ENCODE measurements at places on chromosomes 6 and 20.

DNA sequence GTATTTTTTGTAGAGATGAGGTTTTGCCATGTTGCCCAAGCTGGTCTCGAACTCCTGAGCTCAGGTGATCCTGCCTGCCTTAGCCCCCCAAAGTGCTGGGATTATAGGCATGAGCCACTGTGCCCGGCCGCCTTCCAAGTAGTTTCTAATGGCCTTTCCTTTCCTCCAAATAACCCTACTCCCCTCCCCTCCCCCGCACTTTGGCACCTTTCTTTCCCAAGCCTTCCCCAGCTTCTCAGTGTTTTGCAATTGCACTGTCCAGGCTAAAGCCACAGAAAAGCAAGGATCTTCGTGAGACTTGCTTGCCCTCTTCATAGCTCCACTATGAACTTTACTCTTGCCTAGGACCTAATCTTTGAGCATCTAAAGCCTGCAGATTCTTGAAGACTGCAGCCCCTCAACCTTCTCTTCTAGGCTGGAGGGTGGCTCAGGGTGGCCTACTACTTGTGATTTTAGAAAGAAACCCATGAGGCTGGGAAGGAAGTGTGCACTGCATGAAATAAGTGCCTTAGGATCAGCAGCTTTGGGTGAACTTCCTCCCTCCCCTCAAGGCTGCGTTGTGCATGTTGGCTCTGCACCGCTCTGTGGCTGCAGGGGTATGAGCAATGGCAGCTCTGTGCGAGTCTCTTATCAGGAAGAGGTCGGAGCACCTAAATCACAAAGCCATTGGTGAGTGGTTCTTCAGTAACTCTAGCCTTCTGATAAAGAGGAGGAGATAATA, 152.4 kb upstream of the SNX9 start:
- no peak for DNase-seq

GRCh38 chr6:117992856-117993255, 85.8 kb downstream of the SLC35F1 start:
- DNase-seq: no peak

DNA sequence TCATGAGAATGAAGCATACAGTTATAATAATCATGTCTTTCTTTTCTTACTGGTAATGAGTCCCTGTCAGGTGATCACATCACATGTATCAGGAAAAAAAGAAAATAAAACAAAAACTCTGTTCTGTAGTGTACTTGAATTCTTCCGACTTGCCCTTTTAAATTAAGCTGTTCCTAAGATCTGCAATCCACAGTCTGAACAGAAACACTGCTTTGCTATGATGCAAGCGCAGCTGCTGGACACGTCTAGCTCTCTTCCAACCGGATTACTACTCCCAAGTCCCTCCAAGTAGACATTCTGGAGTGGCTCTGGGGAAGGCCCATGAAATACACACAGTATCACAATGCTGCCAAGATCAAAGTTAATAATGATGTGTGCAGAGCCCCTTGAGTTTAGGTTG, 83.7 kb downstream of the FYN start:
- DNase-seq: no peak

DNA sequence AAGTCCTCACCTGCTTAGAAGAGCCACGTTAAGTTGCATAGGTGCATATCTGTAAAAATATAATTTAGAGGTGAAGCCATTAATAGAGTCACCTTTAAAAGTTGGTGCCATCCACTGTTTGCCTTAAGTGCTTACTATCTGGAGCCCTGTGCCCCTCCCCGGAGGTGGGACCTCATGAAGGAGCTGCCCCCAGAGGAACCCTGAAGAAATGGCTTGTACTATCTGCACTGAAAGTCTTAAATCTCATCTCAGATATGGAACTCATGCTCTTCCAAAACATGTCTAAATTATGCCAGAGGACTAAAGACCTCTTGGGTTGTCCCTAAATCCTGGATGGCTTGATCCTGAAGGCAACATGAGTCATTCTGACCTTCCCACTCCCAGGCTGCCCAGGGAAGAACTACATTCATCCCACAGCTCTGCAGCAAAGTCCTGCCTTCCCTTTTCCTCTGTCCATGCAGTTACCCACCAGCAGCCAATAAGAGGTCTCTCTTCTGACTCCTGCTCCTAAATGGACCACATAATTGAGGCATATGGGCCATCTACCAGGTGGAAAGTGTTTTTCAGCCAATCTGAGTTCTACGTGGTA, 85.3 kb downstream of the ASXL1 start:
- no peak for DNase-seq

- DNase-seq: no peak
Observed at GRCh38 chr6:16106991-16107787, 21.7 kb upstream of the MYLIP start.

DNA sequence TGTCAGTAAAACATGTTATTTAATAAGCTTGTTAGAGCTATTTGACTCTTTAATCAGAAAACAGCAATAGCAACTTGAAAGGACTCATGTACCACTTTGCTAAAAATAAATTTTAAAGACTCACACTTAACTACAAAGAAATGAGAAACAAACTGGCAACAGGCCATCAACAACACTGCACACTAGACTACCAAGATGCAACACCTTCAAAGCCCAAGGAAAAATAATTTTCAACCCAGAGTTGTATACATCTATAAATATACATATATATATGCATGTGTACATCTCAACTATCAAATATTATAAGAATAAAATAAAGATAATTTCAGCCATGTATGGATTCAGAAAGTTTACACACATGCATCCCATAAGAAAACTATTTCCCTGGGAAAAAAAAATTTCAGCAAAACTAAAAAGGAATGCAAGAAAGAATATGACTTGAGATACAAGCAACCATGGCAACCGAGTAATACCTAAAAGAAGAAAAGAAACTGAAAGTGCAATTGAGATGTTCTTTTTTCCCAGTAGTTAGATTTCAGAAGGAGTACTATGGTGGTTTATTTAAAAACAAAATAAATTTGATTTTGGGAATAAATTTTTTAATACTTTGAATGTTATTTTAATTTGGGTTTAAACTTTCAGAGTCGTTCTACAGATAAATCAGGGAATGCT, 303.8 kb downstream of the UBE3D start:
- no peak for DNase-seq

GRCh38 chr20:12047838-12048432, 130.2 kb downstream of the BTBD3 start:
- no peak for DNase-seq

GRCh38 chr20:10261702-10262101, 43.1 kb downstream of the SNAP25 start:
- no peak for DNase-seq

DNA sequence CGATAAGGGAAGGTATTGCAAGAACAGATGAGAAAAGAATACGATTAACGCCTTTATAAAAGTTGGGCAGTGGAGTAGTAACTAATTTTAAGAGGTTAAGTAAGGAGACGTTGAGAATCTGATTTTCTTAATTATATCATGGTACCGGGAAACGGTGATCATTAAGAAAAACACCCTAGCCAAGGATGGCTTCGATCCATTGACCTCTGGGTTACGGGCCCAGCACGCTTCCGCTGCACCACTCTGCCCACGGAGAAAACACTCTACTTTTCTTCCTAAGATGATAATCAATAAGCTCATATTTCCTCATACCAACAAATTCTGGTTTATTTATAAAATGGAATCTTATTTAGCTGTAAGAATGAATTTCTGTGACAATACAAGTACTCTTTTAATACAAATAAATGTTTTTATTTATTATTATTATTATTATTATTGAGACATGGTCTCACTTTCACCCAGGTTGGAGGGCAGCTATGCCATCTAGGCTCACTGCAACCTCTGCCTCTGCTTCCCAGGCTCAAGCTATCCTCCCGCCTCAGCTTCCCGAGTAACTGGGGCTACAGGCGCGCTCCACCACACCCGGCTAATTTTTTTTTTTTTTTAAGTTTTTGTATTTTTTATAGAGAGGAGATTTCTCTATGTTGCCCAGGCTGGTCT, 8.3 kb downstream of the POM121L2 start:
- no peak for DNase-seq

GRCh38 chr6:1554476-1555310, 55.0 kb upstream of the FOXC1 start:
- peak; percentile 57 for DNase-seq

DNA sequence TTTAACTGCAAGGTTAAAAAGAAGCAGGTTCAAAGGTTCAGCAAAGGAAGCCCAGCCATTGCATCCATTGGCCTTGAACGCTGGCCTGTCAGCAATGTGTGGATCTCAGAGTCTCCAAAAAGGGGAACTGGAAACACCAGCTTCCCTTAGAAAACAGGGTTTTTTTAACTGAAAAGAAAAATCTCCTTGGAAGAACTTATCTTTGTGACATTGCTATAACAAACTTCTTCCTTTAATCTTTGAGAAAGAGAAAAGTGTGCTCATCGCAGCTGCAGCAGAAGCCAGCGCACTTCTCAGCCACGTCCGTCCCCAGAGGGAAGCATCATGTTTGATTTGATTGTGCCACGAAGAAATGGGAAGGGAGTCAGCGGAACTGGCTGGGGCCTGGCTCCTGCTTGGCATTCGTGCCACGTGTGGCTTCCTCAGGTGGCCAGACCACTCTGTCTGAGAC, 215.0 kb downstream of the SYNDIG1 start:
- no peak for DNase-seq

DNA sequence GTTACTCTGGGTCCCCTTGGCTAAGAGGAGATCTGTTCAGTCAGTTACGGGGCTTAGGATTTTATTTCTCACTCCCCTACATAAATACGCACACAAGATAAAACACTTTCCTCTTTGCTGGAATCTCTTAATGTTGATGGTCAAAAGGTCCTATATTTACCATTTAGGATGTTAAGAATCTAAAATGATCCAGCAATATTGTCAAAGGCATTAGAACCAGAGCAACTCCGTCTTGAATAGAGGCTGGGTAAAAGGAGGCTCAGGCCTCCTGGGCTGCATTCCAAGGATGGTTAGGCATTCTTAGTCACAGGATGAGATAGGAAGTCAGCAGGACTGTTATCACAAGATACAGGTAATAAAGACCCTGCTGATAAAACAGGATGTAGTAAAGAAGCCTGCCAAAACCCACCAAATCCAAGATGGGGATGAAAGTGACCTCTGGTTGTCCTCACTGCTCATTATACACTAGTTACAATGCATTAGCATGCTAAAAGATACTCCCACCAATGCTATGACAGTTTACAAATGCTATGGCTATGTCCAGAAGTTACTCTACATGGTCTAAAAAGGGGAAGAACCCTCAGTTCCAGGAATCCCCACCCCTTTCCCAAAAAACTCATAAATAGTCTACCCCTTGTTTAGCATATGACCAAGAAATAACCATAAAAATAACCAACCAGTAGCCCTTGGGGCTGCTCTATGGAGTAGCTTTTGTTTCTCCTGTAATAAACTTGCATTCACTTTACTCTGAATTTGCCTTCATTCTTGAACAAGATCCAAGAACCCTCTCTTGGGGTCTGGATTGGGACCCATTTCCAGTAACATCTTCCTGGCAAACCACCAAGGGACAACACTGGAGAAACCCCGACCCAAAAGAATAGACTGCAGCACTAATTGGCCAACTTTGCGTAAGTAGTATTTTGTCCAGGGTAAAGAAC, 107.5 kb downstream of the DTNBP1 start:
- no peak for DNase-seq

DNA sequence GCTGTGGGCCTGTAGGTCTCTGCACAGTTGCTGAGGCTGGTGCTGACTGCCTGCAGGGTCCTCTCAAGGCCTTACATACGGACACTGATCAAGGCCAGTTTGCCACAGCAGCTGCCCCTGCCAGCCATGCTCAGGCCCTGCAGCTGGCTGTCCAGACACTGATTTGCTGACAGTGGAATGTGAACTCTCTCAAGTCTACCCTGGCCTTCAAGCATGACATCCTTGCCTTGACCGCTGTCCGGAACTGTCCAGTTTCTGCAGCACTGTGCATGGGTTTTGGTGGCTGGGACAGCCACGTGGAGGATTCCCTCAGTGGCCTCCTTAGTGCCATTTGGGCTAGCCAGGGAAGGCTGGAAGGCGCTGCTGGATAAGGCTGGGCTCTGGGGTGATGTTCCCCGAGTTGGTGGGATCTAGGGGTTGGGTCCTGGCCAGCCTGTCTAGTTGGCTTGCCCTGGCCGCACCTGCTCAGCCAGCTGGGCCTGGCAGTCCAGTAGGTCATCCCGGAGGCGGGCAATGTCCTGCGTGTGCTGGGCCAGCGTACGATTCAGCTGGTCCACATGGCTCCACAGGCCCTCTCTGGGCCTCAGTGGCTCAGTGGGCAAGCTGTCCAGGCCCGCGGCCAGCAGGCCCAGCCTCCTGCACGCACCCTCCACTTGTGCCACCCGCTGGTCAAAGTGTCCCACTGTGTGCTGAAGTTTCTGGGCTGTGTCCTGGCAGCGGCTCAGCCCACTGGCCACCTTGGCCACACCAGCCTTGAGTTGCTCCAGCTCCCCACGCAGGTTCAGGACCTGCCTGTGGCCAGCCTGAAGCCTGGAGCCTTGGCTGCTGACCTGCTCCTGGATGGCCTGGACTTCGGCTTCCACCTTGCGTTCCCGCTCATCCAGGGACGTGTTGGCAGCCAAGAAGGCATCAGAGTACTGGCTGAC, 5.5 kb downstream of the EMILIN3 start:
- no peak for DNase-seq

GRCh38 chr6:128259029-128259724, 261.2 kb downstream of the PTPRK start:
- peak; percentile 3 for DNase-seq

- DNase-seq: no peak
Observed at GRCh38 chr6:35415065-35415891, 36.9 kb upstream of the FANCE start.

DNA sequence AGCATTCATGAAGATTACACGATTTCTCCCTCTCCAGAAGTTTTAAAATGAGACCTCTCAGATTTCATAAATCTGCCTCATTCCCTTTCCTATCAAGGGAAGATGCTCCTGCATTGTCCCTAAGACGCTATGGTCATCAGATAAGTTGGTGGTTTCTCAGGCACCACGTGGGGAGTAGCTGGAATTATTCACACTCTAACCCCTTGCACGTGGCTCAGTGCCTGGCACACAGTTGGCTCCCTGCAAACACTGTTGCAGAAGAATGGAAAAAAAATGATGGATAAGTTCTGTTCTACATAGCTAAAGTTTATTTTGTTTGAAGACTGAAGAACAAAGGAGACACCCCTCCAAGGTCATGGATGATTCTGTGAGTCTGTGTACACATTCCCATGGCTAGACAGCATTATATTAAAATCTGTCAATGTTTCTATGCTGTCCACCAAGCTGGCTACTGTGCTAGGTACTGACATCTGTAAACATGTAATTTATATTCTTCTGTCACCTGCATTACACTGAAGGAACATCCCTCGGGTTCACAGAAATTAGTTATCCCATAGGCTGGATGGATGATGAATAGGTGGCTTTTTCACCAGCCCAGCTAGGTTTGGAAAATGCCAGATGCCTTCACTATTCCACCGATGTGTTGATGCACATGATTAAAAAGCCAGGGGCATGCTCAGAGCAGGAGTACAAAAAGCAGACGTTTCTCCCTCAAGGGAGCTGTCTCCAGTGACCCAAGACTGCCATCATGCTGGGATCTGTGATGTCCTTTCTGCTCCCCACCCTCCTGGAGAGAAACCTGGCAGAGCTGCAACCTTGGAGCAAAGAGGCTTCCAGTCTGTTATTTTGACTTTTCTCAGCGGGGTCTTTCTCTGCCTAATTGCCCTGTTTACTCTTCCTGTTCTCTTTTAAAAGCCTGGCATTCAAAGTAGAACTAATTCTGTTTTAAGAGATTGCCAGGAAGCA, 610.5 kb downstream of the UTRN start:
- DNase-seq: no peak
